NCI-H2107 (cell line): ENCODE measurements at places on chromosomes 4 and X.

GRCh38 chrX:101078716-101079598 is at the start of gene TMEM35A:
TMEM35A (plus strand) TSS chrX:101078879; CDS start chrX:101079003, 124 bp downstream.
- DNase-seq = peak; percentile 18

DNA sequence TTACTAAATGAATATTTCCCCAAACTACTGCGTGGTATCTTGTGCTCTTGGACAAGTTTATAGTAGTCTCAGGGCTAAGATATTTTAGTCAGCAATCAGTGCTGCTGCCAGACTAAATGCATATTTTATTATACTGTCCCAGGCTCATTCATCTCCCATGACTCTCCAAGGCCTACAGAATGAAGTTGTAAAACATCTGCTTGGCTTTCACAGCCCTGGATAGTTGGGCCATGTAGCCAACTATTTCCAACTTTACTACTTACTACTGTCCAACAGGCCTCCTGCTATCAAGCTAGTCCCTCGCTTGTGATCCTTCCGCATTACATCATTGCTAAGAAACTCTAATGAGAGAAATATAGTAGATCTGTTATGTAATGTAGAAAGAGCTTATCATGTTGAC is 31.4 kb downstream of the MAGEB16 start:
- no peak for DNase-seq

DNA sequence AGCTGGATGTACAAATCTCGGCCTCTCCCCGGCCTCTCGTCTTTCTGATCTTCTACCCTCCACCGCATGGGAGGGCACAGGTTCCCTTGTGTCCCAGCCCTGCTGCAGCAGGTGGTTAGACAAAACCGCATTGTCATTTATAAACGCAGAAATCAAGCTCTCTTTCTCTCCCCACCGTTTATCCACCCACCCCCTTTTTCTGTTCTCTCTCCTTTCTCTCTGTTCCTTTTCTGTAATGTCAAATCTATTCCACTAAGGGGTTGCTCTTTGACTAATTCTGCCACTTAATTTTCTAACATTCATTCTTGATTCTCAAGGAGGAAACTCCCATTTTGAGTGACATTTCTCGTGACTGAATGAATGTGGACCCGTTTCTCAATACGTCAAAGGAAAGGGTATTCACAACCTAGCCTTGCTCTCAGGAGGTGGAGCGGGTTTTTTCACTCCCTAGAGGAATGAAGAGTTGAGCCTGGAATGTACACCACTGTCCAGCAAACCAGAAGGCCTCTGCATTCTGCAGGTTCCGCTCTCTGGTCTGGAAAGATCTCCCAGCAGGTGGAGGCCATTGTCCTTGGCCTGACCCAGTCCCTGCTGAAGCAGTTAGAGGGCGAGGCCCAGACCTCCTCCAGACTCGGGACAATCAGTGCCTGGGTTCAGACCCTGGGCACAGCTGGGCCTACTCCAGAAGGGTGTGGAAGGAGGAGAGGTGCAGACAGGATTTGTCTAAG is 70.9 kb upstream of the ENPP6 start:
- peak; percentile 15 for DNase-seq

- DNase-seq = no peak
Observed at GRCh38 chr4:126544276-126544675, 1088.5 kb upstream of the INTU start.

DNA sequence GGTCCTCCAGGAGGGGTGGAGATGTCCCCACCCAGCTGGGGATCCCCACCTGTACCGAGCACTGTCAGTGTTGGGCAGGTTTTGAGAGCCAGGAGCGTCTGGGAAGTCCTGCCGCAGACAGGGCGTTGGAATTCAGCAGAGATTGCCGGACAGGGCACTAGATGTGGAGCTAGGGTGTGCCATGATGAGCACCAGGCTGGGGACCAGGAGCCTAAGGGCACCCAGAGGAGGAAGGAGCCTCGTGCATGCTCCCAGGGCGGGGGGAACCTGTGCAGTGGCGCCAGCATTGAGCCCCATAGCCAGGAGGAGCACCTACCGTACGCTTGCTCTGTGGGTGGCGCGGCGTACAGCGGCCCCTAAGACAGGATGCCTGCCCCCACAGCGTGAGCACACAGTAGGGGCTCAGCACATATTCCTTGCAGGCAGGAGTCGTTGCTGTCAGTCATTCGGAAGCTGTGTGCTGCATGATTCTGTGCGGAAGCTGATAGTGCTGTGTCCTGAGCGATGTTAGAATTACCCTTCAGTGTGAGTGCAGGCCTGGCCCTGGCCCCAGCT is 18.8 kb upstream of the TADA2B start:
- no peak for DNase-seq

- no peak for DNase-seq
Observed at GRCh38 chr4:151692821-151693673, 67.8 kb downstream of the GATB start.

- no peak for DNase-seq
Observed at GRCh38 chr4:102321260-102321995, 23.9 kb downstream of the SLC39A8 start.

DNA sequence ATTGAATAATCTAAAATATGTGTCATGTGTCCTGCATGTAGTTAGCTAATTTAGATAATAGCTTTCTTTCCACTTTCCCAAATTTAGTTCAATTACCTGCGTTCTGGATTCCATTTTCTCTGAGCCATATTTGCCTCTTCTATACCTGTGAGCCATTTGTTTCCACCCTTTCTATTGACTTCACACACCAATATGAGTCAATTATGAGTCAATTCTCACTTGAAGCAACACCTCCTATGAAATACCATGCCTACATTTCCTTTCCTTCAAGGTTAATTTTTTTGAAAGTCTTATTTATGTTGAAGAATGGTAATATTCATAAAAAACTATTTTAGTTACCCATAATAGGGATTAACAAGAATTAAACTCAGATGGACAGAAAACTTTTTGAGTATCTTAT is 25.8 kb downstream of the NPY2R start:
- DNase-seq = no peak

GRCh38 chr4:137394018-137394417 is 138.3 kb downstream of the PCDH18 start:
- no peak for DNase-seq

DNA sequence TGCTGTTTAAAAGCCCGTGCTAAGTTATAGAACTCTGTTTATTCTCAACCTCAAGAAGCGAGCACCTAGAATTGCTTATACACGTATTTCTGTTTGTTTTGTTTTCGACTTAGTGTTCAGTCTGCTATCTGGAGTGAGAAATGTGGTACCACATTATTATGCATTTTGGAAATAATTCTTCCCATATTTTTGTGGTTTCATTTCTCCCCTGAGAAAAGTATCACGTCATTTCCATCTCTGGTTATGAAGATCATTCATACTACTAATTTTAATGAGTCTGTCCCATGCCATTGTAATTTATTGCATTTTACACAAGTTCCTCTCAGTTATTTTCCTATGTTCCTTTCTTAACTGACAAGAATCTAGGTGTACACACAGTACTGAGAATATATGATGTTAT is 186.0 kb downstream of the DCHS2 start:
- DNase-seq = no peak

DNA sequence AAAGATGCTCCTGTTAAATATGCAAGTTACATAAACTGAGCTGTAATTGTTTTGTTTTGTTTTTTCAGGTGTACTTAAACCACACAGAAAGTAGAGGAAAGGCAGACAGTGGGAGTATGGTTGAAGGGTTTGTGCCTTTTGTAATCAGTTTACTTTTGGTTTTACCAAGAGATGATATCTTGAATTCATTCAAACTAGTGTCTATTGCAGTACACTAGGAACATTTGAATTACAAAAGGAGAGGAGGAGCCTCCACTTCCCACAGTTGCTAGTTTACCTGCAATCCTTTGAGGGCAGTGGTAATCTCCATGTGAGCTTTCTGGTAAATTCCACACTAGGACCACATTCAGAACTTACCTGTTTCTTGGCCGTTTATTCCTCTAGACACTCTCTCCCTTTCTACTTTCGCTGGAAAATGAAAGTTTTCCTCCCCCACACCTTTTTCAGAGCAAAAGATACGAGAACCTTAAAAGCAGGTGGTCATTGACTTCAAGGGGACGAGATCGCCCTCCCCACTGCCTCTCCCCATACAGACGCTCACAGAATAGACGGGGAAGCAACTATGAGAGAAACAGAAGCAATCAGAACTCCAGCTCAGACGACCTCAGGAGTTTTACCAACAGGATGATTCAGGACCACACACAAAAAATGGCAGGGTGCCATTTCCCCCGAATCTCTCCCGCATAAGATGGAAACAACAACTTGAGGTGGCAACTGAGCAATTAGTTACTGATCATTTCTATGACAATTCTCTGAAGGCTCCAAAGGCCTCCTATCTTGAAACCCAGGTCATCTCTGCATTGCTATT is 3.3 kb downstream of the RBM47 start:
- DNase-seq = no peak

DNA sequence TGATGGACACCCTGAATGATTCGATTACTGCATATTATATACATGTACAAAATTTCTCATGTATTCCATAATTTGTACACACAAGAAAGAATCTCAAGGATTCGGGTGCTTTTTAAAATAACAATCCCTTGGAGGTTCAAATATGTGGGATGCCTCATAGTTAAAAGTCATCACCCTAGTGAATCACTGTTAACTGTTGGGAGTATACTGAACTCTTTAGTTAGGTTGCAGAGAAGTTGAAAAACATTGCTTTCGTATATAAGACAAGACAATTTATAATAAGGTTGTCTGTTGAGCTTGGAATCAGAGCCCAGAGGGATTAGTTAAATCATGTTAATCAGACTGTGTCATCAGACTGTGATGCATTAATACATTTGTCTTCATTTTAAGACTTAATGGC is 15.6 kb downstream of the DCK start:
- no peak for DNase-seq

- no peak for DNase-seq
Observed at GRCh38 chr4:24890561-24891126, 22.2 kb downstream of the CCDC149 start.

DNA sequence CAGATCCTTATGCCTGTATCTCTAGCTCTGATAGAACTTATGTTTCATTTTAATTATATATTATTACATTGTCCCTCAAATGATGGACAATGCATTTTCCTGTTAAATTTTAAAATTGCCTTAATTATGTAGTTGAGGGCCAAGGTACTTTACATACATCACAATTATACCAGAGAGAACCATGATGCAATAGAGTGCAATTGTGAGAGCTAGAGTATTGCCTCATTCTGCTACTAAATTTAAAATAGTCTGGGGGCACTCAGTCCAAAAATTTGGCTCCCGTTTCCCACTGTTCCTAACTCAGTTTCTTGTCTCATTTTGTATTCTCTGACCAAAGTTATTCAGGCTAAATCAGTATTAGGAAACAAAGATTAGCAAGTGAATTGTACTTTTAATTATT is 378.5 kb upstream of the ZFP42 start:
- no peak for DNase-seq

GRCh38 chrX:70480660-70481018 is 36.0 kb downstream of the DLG3 start:
- DNase-seq = no peak

DNA sequence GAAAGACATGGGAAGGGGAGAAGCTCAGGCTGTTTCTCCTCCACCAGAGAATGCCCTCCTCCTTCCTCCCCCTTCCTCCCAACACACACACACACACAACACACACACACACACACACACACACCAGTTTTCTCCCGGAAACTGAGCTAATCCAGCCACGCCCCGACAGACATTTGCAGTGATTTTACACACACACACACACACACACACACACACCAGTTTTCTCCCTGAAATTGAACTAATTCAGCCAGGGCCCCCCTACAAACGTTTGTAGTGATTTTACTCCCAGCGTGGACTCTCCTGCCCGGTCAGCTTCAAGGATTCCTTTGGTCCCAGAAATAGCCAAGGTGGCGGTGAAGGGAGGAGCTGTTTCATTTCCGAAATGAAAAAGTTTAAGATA is 32.9 kb upstream of the STX18 start:
- DNase-seq = no peak

DNA sequence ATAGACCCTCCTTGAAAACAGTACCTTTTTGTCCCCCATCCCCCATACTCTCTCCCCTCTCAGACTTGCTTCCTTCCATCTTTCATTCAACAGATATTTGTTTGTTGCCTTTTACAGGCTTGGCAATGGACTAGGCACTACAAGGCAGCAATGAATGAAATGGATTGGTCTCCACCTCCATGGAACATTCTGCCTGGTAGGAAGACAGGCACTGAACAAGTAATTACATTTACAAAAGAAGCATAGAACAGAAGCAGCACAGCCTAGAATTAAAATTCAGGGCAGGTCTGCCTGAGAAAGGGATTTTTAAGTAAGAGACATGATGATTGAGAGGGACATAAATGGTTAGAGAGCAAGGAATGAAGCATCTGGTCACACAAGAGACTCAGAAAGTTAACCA is 346.1 kb downstream of the GRXCR1 start:
- DNase-seq = no peak

DNA sequence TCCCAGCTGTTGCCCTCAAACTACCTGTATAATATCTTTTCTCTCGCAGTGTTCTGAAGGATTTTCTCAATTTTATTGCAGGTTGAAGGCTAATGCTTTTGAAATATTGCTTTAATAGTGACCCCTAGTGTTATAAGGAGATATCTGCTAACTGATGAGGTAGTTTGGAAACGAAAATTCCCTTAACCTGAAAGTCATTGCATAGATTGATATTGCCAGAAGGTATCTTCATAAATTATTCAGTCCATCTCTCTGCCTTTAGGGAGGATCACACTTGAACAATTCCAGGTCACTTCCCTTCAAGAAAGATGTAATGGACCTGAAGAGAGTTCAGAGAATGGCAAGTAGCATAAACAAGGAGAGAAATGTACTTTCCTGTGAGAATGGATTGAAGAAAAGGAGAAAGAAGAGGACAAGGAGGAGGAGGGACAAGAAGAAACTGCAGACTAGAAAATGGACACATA is 44.1 kb downstream of the TIGD4 start:
- no peak for DNase-seq

GRCh38 chr4:141130947-141131605 is 2.2 kb downstream of the RNF150 start:
- no peak for DNase-seq

GRCh38 chr4:58507079-58507478 is 1396.9 kb upstream of the IGFBP7 start:
- no peak for DNase-seq
